ENCODE measurements at places on chromosomes 1 and 21.

DNA sequence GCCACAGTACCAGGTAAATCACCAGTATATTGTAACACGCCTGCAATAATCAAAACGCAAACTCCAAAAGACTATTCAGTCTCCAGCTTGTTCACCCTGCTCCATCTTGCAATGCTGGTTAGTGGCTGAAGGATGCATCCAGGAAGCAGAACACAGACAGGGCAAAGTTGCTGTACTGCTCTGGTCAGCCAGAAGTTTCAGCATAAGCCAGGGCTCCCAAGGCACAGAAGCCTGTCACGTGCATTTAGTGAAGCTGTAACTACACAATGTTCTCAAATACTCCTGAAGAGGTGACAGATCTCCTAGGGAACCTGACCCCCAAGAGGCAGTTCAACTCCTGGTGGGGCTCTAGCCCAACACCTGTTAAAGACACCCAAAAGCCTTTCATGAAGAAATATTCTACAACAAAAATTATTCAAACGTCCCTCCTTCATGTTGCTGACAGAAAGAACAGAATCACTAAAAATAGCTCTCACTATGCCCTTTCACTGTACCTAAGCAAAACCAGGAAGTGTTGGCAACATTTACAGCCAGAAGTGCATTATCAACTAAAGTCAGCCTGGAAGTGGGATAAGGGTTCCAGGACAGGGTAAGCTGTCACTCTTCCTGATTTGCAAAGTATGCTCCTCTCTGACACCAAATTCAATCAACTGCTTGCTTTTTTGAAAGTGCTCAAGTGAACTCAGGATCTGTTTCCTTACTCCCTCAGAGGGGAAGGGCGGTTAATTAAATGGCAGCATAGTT is 52.1 kb downstream of the SLC35D1 start:
- peak; percentile 28 for DNase-seq

- no peak for DNase-seq
These were observed 71.7 kb downstream of the APP start for GRCh38 chr21:26098772-26099397.

- peak; percentile 65 for DNase-seq
These were observed 335.0 kb upstream of the GREM2 start for GRCh38 chr1:240946926-240947325.

DNA sequence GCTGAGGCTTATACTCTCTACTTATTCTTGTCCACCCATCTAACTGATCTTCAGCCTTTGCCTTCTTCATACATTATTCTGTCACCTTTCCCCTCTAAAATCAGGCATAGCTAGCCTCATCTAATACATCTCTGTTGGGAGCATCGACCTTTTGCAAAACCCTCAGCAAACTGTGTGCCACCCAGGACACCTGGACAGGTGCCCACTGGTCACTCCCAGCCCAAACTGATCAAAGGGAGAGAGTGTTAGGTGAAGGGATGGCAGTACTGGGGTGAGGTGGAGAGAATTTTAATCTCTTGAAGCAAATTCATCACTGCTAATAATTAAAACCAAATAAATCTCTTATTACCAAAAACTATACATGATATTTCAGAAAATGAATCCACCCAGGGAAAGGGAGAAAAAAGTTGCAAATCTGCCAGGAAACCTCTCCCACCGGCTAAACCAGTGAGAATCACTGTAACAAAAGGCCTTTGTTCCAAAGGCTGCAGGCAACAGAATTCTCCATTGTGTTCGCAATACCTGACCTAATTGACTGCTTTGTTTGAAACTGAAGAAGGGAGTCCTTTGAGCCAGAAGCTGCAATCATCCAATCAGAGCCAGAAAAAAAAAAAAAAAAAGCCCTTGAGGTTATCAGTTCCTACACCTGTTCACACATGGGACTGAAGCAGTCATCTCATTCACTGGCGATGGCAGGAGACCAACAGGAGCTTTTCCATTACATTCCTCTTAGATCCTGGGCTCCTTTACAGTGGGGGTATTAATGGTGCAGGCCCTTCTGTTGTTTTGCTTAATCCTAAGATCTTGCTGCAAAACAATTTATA is 172.6 kb downstream of the APP start:
- DNase-seq, result peak; percentile 5

DNA sequence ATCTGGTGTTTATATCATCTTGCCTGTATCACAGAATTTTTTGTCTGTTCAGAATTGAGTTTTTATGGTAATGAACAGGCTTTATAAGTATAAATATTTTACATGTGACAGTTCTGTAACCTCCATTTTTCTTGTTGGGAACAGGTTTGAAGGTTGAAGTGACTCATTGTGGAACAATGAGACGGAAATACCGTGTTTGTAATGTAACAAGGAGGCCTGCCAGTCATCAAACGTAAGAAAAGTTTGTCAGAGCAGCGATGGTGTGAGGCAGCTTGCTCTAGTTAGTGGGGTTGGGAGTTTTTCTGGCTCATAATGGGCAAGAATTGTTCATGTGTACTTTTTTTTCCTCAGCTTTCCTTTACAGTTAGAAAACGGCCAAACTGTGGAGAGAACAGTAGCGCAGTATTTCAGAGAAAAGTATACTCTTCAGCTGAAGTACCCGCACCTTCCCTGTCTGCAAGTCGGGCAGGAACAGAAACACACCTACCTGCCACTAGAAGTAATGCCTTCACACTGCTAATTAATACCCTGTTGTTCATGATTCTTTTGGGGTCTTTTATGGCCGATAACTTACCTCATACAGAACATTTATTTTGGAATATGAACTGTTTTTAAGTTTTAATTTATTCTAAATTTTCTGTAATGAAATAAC is 75.2 kb upstream of the TEKT2 start:
- DNase-seq, result no peak

GRCh38 chr1:197913495-197914276 is 3.5 kb upstream of the LHX9 start:
- peak; percentile 4 for DNase-seq

GRCh38 chr1:153903841-153904455 is 18.8 kb downstream of the GATAD2B start:
- no peak for DNase-seq

- no peak for DNase-seq
These were observed 9.3 kb upstream of the DPYD start for GRCh38 chr1:97929874-97930851.

DNA sequence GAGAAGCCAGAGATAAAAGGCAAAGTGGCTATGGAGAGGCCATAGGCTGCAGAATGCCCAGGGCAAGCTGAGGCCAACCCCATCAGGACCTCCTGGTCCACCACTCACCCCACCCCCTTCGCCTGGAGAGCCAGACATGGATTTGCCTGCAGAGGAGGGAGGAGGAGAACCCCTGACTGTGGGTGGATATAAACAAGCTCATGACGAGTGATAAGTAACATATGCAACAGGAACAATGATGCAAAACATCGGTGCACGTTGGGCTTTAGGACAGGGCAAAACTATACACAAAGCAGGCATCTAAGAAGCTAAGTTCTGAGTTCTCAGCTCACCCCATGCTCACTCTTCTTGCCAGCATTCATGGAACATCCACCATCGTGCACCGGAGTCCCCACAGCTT is 150.3 kb downstream of the ETS2 start:
- DNase-seq, result no peak

DNA sequence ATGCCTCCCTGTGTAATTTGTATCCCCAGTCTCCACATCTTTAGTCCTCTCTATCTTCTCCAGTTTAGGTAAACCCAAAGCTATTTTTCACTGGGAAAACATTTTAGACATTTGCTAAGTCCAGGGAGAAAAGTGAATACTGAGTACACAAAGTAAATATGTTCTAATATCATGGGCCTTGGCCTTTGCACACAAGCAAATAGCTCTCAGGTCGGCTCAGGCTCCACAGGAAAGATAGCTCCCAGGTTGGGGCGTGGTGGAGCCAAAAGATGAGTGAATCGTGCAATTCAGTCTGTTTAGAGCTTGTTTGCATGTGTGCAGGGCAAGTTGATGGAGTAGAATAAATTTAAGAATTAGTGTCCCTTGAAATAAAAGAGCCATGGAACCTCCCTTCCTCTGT is 7.9 kb downstream of the RGSL1 start:
- no peak for DNase-seq

- peak; percentile 83 for DNase-seq
These were observed 17.5 kb upstream of the ECE1 start for GRCh38 chr1:21307663-21308305.
